ENCODE measurements at places on chromosomes 16 and 17. TPM values are rescaled to one million over a fixed set of nuclear protein-coding genes. Genes with fewer than 3 reads are reported as not detected.

KRT23 gene
- 0.17 TPM for total RNA-seq

OXLD1 gene
- 35.5 TPM for total RNA-seq

MYL11 gene
- total RNA-seq = not detected

PCGF2 gene
- total RNA-seq = 2.3 TPM

RHBDL1 gene
- 9.4 TPM for total RNA-seq

TRPV3 gene
- total RNA-seq = 1.0 TPM

Measured in smooth muscle cell of trachea (primary cell).